ENCODE measurements at places on chromosomes 3 and 15.

GRCh38 chr3:27553886-27554540 lies 69.8 kb upstream of the SLC4A7 start:
- DNase-seq, result no peak

DNA sequence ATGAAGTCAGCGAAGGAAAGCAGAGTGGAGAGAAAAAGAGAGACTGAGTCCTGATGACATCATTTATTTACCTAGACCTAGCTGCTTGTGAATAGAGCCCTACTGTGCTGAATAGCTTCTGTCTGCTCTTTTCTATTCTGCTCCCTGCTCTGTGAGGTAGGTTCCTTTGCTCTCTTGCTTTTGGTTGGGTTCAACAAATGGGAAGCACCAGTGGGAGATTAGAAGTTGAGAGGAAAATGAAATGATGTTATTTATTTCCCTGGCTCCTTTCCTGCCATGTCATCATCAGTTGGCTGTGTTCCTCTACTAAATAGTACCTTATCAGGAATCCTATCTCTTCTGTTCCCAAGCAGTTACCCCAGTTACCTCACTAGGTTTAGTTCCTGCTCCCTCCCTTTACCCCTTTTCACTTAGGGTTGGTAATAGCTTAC lies 23.5 kb downstream of the DTWD1 start:
- no peak for DNase-seq

DNA sequence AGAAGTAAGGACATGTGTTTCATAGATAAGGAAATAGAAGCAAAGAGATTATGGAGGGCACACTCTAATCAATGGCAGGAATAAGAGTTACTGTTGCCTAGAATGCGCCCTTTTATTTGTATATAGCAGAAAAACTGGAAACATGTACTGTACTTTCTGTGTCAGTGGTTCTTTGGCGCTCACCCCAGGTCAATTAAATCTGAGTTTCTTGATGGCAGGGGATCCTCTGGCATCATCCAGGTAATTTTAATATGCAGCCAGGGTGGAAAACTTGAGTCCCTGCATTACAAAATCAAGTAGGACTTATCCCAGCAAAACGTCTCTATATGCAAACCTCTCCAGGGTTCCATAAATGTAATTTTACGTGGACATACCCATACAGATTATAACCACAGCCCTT lies 284.1 kb downstream of the IL5RA start:
- no peak for DNase-seq

DNA sequence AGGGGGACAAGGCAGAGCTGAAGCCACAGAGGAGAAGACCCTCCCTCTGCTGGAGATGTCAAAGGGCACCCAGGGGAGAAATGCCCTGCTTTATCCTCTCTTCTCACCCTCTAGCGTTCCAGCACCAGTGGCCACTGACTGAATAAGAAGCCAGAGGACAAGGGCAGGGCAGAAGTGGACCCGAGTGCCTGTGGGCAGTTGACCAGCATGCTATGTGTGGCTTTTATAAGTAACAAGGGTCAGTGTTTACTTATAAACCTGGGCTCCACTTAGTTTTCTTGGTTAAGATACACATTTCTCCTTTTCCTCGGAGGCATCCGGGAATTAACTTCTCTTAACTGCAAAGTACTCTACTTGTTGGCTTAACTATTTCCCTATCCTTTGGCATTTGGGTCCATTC lies 13.3 kb upstream of the HDAC11 start:
- DNase-seq, result no peak

- DNase-seq, result no peak
Observed at GRCh38 chr15:83352119-83352518, 67.7 kb upstream of the BNC1 start.

DNA sequence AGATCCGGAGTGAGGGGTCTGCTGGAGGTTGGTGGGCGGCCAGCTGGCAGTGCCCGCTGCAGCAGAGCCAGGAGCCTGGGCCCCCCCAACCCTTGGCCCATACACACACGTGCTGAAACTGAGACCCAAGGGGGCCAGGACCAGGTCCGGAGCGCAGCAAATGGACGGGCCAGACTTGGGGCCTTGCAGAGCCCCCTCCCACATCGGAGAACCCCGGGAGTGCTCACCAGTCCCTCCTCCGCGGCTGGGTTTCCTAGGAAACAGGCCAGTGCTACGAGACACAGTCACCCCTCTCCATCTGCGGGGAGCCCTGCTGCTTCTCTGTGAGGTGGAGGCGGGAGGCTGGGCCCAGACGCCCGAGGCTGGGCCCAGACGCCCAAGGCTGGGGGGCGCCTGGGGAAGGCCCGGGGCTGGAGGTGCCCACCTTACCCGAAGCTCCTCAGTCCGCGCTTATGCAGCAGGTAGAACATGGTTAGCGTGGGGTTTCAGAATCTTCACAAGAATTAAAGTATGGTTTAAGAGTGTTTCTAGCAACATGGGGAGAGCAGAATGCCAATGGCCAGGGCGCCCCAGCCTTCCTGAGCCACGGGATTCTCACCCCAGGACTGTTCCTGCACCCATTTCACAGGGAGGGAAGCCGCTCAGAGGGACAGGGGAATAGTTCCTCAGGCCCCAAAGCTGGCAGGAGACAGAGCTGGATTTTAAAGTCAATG lies 135.0 kb upstream of the PRR20G start:
- no peak for DNase-seq

GRCh38 chr3:39814007-39814406 lies 4.6 kb downstream of the MYRIP start:
- DNase-seq, result no peak

DNA sequence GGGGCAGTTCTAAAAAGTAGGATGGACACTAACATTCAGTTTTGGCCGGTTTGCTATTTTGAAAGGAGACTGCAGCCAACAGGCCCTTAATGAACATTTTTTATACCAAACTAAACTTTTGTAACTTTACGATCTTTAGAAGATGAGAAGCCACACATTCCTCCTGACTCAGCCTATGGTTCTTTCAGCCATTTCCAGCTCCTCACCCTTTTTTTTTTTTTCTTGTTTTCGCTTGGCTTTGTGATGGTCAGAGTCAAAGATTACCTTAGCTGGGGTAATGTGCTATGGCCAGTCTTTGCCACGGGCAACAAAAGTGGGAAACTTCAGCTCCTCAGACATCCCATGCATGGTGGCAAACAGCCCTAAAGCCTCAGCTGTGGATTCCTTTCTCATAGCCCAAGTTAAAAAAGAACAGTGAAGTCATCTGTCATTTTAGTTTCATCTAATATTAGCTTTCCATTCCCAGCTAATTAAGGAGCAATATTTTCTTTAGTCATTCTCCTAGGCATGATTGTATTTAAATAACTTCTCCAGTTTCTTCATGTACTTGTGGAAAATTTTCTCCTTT lies 368.7 kb downstream of the MFSD1 start:
- no peak for DNase-seq

GRCh38 chr3:163490119-163490518 lies 1588.2 kb downstream of the SI start:
- no peak for DNase-seq

DNA sequence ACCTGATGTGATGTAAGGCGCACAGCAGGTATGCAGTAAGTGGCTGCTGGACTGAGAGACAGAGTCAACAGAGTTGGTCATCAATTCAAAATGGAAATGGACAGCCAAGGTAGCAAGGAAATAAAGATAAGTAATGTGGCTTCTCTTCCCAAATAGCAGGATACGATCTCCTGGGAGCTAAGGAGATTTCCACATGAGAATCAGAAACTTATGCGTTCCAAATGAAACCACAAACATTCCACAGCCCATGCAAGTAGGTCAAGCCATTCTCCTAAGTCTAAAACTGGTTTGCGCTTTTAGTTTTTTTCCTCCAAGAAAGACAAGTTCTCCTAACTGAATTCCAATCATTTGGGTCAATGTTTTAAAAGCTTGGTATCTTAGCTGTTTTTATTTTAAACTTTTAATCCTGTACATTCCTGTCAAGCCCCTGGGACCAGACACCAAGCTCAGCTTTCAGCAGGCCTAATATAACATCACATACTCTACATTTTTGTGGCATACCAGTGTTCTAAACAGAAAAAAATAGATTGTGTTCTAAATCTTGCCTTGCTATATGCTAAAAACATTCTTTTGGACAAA lies 73.7 kb upstream of the TSPAN3 start:
- DNase-seq, result no peak

GRCh38 chr3:72368331-72368975 lies 479.8 kb downstream of the SHQ1 start:
- DNase-seq, result no peak

DNA sequence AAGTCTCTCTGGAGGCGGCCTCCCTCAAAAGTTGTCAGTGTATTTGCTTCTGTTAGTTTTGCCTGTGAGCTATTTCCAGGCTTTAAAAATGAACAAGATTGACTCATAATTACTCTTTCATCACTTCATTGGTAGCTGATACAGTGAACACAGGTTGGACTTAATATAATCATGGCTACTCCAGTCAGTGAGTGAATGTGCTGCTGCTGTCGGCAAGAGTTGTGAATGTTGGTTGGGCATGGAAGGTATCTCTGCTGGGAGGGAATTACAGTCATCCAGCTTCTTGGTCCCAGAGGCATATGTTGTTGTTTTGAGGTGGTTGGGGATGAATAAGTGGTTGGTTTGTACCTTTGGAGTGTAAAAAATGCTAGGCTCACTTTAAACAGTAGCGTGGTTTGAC lies 11.5 kb downstream of the TCF12 start:
- DNase-seq, result no peak

DNA sequence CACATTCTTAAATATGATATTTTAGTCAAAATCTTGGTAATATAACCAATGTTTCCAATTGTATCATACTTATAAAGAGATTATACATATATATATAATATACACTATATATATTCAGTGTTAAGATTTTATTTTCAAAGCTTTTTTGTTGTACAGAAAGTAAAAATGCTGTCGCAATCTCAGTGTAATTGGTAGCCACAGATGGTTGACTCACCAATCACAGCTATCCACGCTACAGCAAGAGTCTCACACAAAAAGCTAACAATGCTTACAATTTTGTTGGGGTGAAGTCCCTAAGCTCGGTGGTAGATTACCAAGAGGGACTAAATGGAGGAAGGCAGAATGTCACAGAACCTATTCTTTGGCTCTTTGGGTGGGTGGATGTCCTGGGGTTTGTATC lies 16.9 kb upstream of the CFAP161 start:
- no peak for DNase-seq

DNA sequence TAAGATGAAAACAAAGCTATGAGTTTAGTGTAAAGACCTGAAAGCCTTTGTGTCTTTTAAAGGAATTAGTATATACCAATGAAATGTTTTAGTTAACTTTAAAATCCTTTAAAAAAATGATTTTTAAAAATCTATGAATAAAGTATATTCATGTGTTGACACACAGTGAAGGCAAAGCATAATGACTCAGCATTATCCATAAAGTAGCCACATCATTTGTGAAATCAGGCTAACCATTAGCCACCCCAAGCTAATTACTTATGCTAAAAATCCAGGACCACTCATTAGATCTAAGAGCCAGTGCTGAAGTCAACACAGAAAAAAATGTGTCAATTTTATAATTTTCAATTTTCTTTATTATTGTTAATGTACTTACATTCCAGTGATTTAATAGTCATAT lies 310.2 kb downstream of the TBC1D5 start:
- DNase-seq, result no peak

DNA sequence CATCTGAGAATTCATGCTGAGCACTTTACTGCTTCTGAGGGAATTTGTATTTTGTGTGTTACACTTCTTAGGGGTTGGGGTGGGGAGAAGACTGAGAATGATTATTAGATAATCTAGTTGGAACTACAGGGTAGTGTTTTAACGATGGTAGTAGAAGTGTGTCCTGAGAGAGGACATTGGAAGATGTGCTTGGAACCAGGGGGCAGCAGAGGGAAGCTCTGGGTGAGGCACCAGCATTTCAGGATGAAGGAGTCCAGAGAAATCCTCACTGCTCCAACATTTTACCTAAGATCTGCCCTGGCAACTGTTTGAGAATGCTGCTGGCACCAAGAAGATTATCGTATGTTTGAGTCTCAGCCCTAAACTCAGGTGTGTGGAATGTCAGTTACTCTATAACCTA lies 145.5 kb downstream of the SQOR start:
- DNase-seq, result no peak

- no peak for DNase-seq
Observed at GRCh38 chr15:31108836-31109235, 7.3 kb upstream of the TRPM1 start.

DNA sequence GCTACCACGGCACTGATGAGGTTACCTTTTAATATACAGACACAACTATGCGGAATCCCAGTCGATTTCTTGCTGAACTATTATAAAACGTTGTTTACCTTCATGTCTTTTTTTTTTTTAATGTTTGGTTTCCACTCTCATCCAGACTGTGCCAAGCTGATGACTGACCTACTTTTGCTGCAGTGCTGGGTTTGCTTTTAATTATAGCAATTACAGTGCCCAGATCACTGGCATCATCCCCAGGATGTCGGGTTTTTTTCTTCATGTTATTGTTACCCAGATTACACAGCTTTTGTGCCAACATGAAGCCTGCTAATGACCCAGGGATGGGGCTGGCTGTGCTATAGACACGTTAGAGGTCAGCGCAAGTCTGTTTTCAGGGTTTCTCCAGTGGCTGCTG lies 294.0 kb upstream of the ATP10A start:
- no peak for DNase-seq

Data from activated T-helper 1 cell treated with anti-CD3 and anti-CD28 coated beads, Interleukin-2, amount 50 U/mL, for 16 hours (primary cell).